ENCODE measurements at places on chromosomes 7 and 10.

DNA sequence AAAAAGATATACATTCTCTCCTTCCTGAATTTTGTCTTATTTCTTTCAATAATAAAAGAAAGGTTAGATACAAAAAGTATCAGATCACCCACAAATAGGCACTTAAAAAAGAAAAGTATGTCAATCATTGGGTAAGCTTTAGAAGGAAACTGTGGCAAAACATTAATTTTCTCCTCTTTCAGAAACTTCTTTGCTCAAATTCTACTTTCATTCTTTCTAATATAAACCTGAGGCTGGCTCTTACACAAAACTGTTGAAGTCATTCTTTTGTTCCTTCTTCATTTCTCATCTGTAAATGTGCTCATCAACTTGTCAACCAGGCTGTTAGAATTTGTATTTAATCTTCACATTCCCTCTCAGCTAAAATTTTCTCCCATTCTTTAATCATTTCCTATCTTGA lies 124.6 kb downstream of the LRRN3 start:
- no peak for DNase-seq

- no peak for DNase-seq
Observed at GRCh38 chr10:44935966-44936295, 23.7 kb upstream of the RASSF4 start.

GRCh38 chr10:119136084-119136483 lies 29.4 kb downstream of the SFXN4 start:
- no peak for DNase-seq

DNA sequence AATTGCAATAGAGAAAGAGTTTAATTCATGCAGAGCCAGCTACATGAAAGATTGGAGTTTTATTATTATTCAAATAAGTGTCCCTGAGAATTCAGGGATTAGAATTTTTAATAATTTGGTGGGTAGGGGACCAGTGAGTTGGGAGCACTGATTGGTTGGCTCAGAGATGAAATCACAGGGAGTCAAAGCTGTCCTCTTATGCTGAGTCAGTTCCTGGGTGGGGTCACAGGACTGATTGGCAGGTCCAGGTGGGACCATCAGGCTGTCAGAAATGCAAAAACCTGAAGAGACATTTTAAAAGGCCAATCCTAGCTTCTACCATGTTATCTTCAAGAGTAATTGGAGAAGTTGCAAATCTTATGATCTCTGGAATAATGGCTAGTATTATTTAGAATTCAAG lies 56.0 kb upstream of the KAT6B start:
- no peak for DNase-seq

GRCh38 chr7:36911788-36912187 lies 187.5 kb upstream of the AOAH start:
- no peak for DNase-seq

GRCh38 chr7:1027242-1028043 lies 16.9 kb upstream of the GPR146 start:
- DNase-seq = no peak
